Body of pancreas (tissue), 4 donors: ENCODE measurements at places on chromosomes 5 and 9. TPM values are rescaled to one million over a fixed set of nuclear protein-coding genes. Genes with fewer than 3 reads are reported as not detected.

The DNM1 gene
- 29.0 TPM for total RNA-seq

DNA sequence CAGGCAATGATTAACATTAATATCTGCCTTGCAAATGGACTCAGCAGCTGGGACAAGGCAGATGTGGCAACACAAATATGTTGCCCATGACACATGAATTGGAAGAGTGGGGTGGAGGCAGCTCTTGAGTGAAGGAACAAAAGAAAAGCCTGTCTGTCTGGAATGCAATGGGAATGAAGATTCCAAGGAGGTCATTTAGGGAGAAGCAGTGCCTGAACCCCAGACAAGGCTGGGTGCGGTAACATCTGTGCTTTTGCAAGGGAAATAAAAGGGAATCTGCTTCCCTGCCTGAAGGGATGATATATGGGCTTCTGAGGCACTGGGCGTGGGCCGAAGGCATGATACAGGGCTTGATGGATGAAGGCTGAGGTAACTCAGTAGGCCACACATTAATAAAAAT, 94.1 kb upstream of the TRIM32 start:
- DNase-seq = no peak

The CDKN2B gene
- 6.0 TPM for total RNA-seq

DNA sequence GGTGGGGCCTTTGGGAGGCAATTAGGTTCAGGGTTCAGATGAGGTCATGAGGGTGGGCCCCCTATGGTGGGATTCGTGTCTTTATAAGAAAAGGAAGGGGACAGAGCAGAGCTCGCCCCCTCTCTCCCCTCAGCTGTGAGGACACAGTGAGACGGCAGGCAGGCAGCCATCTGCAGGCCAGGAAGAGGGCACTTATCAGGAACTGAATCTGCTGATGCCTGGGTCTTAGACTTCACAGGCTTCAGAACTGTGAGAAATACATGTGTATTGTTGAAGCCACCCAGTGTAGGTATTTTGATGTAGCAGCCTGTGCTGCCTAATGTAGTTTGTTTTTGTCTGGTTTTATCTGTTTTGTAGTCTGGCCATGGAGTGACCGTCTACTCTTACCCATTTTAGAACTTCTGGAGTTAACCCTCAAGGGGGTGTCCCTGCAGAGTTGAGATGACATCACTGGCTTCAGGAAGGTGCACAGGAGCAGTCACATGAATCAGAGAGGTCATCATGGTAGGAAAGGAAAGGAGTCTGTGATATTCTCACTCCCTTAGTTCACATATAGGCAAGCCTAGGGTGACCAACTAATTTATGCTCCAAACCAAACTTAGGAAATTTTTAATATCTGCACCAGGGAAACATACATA, 71.0 kb downstream of the LRRC70 start:
- DNase-seq = no peak

DNA sequence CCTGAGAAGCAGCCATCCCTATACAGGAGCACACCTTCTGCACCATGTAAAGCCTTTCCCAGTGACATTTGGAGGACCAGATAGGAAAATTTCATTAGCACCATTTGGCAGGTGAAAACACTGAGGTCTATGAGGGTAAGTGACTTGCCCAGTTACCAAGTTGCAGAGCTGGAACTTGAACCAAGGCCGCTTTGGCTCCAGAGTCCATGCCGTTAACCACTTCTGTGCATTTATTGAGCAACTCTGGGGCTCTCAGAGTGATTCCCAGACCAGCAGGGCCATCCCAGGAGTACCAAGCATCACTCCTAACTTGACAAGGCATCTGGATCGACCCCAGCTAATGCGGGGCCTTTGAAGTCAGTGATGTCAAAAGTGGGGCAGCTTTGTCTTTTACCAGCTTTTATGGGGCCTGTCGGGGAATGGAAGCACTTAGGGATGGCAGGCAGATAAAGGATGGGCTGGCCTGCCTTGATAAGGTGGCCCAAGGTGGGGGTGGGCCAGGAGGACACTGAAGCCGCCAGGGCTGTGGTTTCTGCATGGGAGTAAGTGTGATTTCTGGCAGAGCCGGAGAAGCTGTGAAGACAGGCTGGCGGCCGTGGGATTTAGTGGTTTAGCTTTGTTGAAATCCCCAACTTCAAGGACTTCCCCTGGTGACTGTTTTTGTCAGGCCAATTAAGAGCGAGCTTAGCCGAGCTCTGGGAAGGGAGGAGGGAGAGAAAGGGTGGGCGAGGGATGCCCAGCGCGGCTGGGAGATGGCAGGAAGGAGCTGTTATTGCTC, 127.3 kb downstream of the MACROH2A1 start:
- DNase-seq = no peak

The CARTPT gene
- total RNA-seq = not detected

DNA sequence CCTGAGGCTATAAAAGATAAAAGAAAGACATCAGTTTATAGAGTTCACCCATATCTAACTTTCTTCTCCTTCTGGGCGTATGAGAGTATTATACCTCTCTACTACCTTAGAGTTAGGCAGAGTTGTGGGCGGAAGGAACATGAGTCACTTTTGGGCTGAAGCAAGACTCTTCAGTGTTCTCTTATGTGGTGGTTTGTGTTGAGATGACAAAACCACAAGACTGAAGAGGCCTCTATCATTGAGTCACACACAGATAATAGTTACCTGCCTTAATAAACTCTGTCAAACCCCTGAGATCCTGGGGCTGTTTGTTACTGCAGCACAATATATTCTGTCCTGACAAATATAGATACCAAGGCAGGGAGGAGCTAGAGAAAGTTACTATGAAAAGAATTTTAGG, 184.2 kb downstream of the EFNA5 start:
- DNase-seq = no peak

GRCh38 chr9:21479152-21479702, 2.9 kb downstream of the IFNE start:
- DNase-seq = no peak

- peak; percentile 4 for DNase-seq
Measured at GRCh38 chr9:134955801-134956200, 38.1 kb upstream of the FCN1 start.

The SLC25A48 gene
- 0.99 TPM for total RNA-seq

- DNase-seq = no peak
Measured at GRCh38 chr9:93680443-93681268, 104.3 kb downstream of the PHF2 start.

The SLCO6A1 gene
- not detected for total RNA-seq

The CDH10 gene
- not detected for total RNA-seq

DNA sequence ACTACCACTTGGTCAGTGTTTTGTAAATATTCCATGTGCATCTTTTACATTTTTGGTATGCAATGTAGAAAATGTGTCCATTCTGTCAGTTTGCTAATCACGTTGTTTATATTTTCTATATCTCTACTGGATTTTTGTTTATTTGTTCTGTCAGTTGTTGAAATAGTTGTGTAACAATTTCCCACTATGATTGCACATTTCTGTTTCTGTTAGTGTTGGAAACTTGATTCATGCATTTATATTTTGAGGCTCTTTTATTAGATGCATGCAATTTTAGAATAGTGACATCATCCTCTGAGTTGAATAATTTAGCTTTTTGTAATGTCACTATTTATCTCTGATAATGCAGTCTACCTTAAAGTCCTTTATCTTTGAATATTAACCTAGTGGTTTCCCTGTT, 25.8 kb upstream of the LECT2 start:
- DNase-seq = no peak

GRCh38 chr9:107284636-107285035, 1.6 kb downstream of the RAD23B start:
- no peak for DNase-seq

- no peak for DNase-seq
Measured at GRCh38 chr5:15525703-15526275, 25.8 kb downstream of the FBXL7 start.

The NR2F1-AS1 gene
- 5.3 TPM for total RNA-seq

DNA sequence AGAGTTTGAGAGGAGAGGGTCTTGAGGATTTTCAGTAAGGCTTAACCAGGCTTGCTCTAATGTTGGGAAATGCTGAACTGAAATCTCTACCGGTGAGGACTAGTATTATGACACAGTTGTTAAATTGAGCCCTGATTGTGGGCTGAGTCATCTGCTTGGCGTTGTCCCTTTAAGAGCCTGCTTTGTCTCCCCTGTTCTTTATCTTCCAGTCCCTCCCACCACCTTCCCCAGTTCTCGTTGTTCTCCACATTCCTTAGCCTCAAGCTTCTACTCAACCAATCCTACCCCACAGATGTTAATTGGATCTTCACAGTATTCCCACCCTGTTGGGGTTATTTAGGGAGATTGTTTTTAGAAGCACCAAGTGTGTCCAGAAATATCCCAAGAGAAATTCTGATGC, 57.6 kb downstream of the ANKRD55 start:
- DNase-seq = peak; percentile 21

DNA sequence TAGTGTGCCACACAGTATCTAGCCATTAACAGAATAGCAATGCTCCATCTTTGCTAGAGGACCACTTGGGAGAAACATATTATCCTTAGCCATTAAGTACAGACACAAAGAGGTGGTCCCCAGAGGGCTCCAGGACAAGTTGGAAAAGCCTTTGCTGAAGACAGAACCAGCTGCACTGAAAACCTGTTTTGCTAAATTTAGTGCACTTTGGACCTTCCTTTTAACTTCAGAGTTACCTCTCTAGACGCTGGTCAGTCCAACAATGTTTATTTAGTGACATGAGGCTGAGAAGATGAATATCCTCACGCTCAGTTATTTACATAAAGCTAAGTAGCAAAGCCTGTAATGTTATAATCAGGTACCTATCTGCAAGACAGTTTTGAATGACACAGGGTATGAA, 265.0 kb upstream of the ZNF608 start:
- DNase-seq = no peak

GRCh38 chr5:73328640-73329039, 119.9 kb downstream of the FOXD1 start:
- no peak for DNase-seq

- peak; percentile 6 for DNase-seq
Measured at GRCh38 chr9:133727277-133727875, 10.8 kb downstream of the SARDH start.

The BARX1 gene
- total RNA-seq = 0.26 TPM

GRCh38 chr9:27437652-27438373, 86.3 kb upstream of the IFNK start:
- no peak for DNase-seq

DNA sequence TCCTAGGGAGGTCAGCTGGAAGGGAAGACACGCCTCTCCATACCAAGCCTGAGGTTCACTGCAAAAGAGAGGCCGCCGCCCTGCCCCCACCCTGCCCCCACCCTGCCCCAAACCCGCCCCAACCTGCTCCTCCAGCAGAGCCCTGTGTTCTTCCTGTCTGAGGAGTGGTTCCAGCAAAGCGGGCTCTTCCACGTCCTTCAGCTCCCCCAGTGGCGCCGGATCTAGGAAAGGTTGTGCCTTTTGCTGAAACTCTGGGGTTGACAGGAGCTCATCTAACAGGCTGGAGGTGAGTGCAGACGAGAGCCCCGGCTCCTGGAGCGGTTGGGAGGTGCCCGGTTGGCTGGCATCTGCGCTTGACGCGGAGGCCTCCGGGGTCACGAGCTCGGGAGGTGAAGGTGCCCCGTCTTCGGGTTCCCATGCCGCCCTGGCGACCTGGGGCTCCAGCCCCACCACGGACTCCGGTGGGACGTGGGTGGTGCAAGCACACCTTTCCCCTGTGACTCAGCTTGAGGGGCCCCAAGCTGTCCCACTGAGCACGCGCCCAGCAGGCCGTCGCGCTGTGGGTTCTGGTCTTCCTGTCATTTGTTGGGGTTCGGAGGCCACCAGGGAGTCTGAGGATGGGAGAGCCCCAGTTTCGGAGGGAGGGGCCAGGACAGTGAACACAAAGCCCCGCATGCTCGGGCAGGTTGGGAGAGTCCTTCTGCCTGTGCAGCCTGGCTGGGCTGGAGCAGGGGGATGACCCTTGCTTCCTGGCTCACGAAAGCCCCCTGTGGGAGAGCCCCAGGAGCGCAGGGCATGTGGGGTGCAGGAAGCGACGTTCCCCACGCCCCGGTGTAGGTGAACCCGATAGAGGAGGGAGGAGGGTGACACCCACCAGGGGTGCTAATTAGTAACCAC, 1467.1 kb downstream of the FOXD4L5 start:
- peak; percentile 47 for DNase-seq

The SPATA31D4 gene
- total RNA-seq = not detected

GRCh38 chr5:141135030-141135717, at the start of gene PCDHB5:
PCDHB5 (plus strand) TSS chr5:141135206; CDS start chr5:141135435, 229 bp downstream.
- peak; percentile 62 for DNase-seq

- DNase-seq = peak; percentile 29
Measured at GRCh38 chr9:129458155-129458661, 162.7 kb downstream of the C9orf50 start.

DNA sequence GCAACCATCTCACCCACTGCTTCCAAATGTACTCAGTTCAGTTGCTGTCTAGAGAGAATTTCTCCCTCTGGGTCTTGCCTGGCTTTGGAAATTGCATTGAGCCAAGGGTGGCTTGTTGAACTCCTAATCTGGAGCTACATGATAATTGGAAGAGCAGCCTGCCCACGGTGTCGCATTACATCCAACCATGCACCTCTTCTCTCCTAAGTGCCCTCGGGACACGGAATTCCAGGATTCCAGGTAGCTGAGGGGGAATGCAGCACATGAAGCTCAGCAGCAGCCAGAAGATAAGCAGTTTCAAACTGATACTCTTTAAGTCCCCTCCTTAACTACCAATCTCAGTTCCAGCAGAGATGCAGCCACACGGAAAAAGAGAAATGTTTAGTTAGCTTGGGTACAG, 509.4 kb upstream of the KLF4 start:
- no peak for DNase-seq

DNA sequence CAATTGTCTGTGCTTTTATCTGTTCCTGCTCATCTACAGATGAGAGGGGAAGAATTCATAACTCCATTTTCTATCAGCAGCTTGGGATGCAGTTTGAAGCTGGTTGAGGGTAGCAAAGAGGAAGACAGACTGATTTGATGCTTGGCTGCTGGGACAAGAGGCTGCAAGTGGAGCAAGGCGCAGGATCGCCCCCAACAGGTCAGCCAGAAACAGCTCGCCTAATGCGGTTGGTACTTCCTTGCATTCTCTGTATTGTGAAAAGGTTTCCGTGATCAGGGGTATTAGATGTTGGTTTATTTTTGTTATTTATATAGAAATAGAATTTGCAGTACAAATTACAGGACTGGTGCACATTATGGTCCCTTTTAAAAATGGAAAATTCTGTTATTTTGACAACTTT, 40.6 kb downstream of the ZNF883 start:
- no peak for DNase-seq

The SHLD3 gene
- 1.0 TPM for total RNA-seq

- DNase-seq = no peak
Measured at GRCh38 chr9:106622164-106622487, 240.8 kb upstream of the ZNF462 start.

DNA sequence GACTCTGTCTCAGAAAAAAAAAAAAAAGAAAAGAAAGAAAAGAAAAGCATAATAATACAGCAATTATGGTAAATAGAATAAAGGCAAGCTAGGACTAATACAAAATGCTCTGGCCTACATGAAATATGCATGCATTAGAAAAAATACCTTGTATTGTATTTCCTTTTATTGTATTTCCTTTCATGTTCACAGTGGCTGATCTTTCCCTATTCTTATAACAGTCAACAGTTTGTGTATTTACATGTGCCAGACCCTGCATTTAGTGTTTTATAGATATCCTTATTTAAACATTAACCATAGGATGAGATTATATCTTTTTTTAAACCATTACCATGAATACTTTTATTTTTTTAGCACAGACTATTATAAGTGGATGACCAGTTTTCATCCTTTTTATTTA, 56.3 kb upstream of the ARL15 start:
- no peak for DNase-seq

- DNase-seq = no peak
Measured at GRCh38 chr5:136232316-136232715, 39.4 kb upstream of the SMIM32 start.

- no peak for DNase-seq
Measured at GRCh38 chr5:117103703-117104102, 529.1 kb upstream of the SEMA6A start.

GRCh38 chr5:127440831-127441230, 76.6 kb upstream of the PRRC1 start:
- no peak for DNase-seq
